CD4-positive, alpha-beta T cell (primary cell): ENCODE measurements at places on chromosomes 16 and 17.

- DNase-seq: no peak
Observed at GRCh38 chr16:79928142-79928873, 327.8 kb upstream of the MAF start.

GRCh38 chr17:44416558-44417289 is 27.3 kb upstream of the ITGA2B start:
- no peak for DNase-seq

- no peak for DNase-seq
Observed at GRCh38 chr17:32882029-32882428, 5.1 kb upstream of the MYO1D start.

DNA sequence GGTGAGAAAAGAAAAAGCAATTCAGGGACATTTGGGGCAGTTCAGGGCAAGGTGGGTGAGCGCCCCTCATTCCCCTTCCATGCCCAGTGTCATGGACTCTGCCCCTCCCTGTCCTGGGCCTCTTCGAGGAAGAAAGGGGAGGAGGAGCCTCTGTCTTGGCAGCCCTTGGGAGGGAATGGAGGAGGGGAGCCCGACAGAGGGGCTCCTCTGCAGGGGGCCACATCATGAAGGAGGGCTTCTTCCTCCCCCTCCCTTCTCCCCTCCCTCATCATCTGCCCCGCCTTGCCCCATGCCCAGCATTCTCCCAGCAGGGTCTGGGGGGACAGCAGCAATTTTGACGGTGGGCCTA is 33.2 kb upstream of the TAC4 start:
- DNase-seq: no peak

GRCh38 chr17:511001-511698 is 158.5 kb upstream of the RPH3AL start:
- no peak for DNase-seq

GRCh38 chr17:10261098-10261497 is 62.7 kb upstream of the GAS7 start:
- no peak for DNase-seq

- DNase-seq: no peak
Observed at GRCh38 chr17:45790296-45790922, 6.3 kb downstream of the CRHR1 start.

DNA sequence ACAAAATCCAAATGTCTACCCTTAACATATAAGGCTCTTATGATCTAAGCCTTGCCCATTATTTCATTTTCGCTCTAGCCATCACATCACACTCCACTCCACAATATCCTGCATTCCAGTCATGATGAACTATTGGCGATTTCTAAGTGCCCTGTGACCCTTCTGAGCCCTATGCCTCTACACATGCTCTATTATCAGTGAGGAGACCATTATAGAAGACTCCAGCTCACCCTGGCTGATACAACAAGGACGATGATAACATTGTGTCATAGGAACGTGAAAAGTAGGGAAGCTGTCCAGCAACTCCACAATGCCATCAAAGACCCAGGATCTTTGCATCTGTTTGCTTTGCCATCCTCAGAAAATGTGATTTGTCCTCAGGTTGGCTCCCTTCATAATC is 29.6 kb upstream of the GNAO1 start:
- DNase-seq: no peak

DNA sequence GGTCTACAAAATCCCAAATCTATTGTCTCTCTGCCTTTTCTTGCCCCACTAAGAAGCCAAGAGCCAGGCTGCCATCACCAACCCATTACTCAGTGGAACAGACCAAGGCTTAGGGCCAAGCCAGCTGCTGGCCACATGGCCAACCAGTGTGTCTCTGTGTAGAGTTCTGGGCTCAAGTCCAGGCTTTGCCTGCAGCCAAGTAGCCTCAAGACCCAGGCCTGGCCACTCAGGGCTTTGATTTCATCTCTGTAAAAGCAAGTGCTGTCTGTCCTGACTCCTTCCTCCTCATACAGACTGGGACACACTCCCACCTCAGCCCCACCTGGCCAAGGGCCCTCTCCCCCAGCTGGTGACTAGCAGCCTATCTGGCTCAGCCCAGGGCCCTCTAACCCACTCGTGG is 14.6 kb downstream of the SREBF1 start:
- DNase-seq: no peak

DNA sequence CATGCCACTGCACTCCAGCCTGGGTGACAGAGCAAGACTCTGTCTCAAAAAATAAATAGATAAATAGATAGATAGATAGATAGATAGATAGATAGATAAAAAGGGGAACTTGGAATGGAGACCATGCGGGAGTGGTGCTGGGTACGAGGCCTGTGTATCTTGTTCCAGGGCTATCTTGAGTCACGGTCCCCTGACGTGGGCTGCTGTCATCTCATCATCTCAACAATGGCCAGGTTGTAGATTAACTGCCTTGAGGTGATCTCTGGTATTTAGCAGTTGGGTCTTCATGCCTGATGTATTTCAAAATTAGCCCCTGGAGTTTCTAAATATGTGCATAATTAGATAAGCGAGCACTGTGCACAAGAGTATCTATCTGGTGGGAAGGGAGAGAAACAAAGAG is 212.1 kb downstream of the CDRT15L2 start:
- DNase-seq: no peak

GRCh38 chr17:64411999-64412771 is 21.5 kb upstream of the PECAM1 start:
- DNase-seq: no peak

GRCh38 chr16:31455601-31456314 is 3.5 kb upstream of the ARMC5 start:
- peak; percentile 25 for DNase-seq

- DNase-seq: no peak
Observed at GRCh38 chr17:11031787-11032186, 193.9 kb upstream of the PIRT start.

GRCh38 chr17:54867634-54868033 is 33.0 kb upstream of the TOM1L1 start:
- no peak for DNase-seq

DNA sequence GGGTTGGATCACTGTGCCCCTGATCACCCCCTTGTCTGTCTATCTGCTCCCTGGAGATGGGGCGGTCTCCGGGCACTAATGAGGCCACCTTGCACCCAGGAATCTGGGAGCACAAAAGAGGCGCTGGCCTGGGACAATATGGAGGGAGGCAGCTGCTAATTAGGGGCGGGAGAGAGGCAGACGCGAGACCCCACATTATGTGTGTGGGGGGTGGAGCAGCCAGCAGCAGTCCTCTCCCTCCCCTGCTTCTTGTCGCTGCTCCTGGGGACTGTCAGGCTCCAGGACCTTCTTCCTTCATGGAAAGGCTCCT is 324 bp upstream of the HCRT start:
- DNase-seq: no peak

DNA sequence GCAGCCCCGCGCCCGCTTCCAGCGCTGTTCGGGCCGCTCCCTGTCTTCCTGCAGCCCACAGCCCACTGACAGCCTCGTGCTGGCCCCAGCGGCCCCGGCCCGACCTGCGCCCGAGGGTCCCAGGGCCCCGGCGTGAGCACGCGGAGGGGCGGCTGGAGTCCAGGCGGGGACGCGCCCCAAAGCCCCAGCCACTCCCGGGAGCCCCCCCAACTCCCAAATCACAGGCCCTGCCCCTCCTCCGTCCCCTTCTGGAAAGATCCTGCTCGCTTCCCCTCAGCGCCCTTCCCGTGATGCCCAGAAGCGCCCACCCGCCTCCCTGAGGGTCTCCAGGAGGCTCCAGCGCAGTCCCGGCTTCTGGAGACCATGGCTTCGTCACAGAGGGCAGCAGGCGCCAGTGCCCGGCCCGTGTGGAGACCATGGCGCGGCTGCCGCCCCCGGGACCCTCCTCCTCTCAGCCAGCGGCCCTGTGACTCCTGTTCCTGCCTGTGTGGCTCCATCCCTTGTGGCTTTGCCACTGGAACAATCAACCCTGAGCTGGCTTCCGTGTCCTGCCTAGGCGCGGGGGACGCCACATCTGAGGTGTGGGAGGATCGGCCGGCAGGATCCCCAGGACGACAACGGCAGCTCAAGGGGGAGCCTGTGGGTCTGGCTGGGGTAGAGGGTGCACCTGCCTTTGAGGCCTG is 3.9 kb downstream of the UTS2R start:
- no peak for DNase-seq

DNA sequence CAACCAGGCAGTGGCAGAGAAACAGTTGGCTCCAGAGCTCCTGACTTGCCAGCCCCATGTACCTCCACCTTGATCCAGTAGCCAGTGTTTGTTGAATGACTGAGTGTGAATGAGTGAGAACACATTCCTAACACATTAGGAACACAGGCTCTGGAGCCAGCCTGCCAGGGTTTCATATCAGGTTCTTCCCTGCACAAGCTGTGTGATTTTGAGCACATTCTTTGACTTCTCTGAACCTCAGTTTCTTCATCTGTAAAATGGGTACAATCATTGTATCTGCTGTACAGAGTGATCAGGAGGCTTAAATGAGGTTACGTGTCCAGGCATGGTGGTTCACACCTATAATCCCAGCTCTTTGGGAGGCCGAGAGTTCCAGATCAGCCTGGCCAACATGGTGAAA is 13.3 kb upstream of the RMI2 start:
- DNase-seq: no peak

- DNase-seq: no peak
Observed at GRCh38 chr16:4399001-4399730, 17.2 kb downstream of the CORO7 start.

DNA sequence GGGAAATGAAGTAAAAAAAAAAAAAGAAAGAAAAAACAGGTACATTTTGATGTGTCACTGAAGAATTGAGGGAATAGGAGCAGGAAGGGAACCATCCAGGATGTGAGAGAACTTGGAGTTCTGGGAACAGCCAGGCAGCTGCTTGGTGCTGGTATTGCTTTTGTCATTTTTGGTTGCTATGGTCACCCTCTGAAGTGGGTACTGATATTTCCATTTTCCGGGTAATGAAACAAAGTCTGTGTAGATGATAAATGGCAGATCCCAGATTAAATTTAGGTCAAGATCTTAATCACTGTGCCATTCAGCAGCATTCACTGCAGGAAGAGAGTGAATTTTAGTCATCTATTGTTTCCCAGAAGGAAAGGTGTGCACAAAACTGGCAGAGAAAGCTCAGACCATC is 93.6 kb downstream of the ABCA8 start:
- DNase-seq: no peak

DNA sequence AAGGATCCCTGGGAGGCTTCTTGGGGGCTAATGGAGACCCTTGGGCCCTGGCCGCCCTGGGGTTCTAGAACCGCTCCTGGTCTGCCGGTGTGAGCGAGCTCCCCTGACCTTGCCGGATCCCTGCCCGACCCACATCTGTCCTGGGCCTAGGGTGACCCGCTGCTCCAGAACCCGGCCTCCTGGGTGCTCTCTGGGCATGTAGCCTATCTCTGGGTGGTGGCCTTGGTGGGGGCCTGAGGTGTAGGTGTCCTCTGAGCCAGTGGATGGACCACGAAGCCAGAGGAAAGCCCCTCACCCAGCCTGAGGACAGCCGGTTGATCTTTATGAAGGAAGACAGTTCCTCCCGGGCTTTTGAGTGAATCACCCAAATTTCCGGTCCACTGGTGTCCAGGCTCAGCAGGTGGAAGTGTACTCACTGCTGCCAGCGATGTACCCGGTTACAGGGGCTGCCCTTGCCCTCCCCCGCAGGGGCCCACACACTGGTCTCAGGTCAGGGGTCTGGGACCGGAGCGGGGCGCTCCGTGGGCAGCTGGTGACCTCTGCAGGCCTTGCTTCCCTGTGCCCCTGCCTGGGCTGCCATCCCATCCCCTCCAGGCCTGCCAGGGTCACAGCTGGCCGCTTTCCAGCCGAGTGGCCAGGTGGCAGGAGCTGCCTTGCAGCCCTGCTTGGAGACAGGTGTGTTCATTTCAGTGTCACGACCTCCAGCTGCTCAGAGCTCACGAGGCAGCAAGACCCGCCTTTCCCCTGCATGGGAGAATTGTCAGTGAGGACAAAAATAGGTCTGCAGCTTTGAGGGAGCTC is 10.5 kb upstream of the GSE1 start:
- no peak for DNase-seq

DNA sequence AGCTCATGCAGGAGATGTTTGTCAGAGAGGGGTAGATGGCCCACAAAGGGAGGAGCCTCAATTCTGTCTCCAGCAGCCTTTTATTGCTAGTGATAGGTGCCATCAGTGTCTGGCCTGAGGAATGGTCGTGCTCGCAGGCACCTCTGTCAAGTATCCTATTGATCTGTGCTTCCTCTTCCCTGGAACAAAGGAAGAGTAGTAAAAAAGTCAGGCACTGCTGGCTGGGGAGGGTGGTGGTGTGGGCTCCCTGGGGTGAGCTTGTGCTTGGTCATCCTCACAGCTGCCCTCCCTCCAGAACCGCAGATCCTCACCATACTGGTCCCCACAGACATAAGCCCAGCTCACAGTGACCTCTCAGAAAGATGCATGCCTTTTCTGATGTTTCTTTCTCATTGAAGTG is 15.0 kb upstream of the SALL1 start:
- DNase-seq: no peak

- DNase-seq: peak; percentile 9
Observed at GRCh38 chr16:68131813-68132706, 46.9 kb downstream of the NFATC3 start.
